ENCODE measurements at places on chromosomes 13 and 19.

- no peak overlapping the region for H3K27ac ChIP-seq
- no peak overlapping the region for H3K4me3 ChIP-seq
- H3K36me3 ChIP-seq, result no peaks in the 10 kb centered on the region
- H3K27me3 ChIP-seq, result no peaks in the 10 kb centered on the region
- no peaks in the 10 kb centered on the region for H3K4me1 ChIP-seq
Observed at GRCh38 chr13:60026286-60026685, 137.4 kb downstream of the DIAPH3 start.

- H3K36me3 ChIP-seq, result no peaks in the 10 kb centered on the region
- DNase-seq, result peak; percentile 68
- no peak overlapping the region for H3K27ac ChIP-seq
- H3K4me3 ChIP-seq, result no peak overlapping the region
Observed at GRCh38 chr19:35352448-35353304, 5.0 kb downstream of the FFAR1 start.

- peaks cover 22% of the 10 kb centered on the region for H3K36me3 ChIP-seq
- no peaks in the 10 kb centered on the region for H3K27me3 ChIP-seq
- H3K4me3 ChIP-seq, result peak overlapping the region; percentile 50
- no peak overlapping the region for H3K27ac ChIP-seq
- peak; percentile 48 for DNase-seq
Observed at GRCh38 chr13:109780845-109781383, 5.5 kb downstream of the IRS2 start.

- no peaks in the 10 kb centered on the region for H3K27me3 ChIP-seq
- H3K27ac ChIP-seq, result no peak overlapping the region
- no peak overlapping the region for H3K4me3 ChIP-seq
- H3K4me1 ChIP-seq, result peaks cover 14% of the 10 kb centered on the region
- no peaks in the 10 kb centered on the region for H3K36me3 ChIP-seq
Observed at GRCh38 chr13:22455036-22455435, 725.7 kb upstream of the SGCG start.

- DNase-seq, result no peak
- no peaks in the 10 kb centered on the region for H3K36me3 ChIP-seq
- H3K4me3 ChIP-seq, result no peak overlapping the region
- H3K27me3 ChIP-seq, result no peaks in the 10 kb centered on the region
- H3K27ac ChIP-seq, result no peak overlapping the region
- no peaks in the 10 kb centered on the region for H3K4me1 ChIP-seq
Observed at GRCh38 chr13:94140027-94140426, 339.5 kb downstream of the DCT start.

DNA sequence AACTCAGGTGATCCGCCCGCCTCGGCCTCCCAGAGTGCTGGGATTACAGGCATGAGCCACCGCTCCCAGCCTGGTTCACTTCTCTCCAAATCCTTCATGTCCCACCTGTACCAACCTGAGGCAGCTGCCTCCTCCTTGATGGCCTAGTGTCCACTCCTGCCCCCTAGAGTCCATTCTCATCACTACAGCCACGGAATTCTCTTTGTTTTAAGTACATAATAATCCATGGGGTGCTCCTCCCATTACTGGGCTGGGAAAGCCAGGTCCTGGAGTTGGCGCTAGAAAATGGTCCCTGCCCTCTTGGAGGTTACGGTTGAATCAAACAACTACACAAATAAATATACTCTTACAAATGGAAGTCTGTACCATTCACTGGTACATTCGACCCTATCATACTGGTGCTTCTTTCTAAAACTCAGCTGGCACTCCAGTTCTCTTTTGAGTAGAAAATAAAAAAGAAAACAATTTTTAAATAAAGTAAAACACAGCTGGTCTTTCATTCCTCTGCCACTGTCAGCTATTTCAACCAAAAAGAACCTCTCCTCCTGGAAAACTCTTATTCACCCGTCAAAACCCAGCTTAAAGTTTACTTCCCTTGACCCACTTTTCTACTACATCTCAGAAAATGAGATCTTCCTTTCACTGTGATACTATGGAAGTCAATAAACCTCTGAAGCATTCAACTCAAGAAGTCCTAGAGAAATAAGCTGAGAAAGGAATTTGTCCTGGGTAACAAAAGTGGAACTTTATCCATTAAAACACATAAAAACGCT is 22.4 kb upstream of the ARHGEF18 start:
- no peak overlapping the region for H3K4me3 ChIP-seq
- H3K36me3 ChIP-seq, result no peaks in the 10 kb centered on the region
- H3K4me1 ChIP-seq, result no peaks in the 10 kb centered on the region
- DNase-seq, result no peak

GRCh38 chr13:100461309-100462030 is 127.1 kb downstream of the GGACT start:
- DNase-seq, result no peak
- H3K27ac ChIP-seq, result no peak overlapping the region
- H3K36me3 ChIP-seq, result no peaks in the 10 kb centered on the region

DNA sequence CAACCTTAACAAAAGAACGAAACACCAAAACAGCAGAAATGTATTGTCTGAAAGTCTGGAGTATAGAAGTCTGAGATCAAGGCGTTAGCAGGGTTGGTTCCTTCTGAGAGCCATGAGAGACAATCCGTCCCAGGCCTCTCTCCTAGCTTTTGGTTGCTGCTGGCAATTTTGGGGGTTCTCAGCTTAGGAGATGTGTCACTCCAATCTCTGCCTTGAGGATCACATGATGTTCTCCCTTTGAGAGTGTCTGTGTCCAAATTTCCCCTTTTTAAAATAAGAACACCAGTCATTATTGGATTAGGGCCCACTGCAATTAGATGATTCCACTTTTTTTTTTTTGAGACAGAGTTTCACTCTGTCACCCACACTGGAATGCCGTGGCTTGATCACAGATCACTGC is 10.1 kb downstream of the KCNN1 start:
- no peak overlapping the region for H3K27ac ChIP-seq
- H3K4me3 ChIP-seq, result no peak overlapping the region
- no peaks in the 10 kb centered on the region for H3K4me1 ChIP-seq
- DNase-seq, result no peak

DNA sequence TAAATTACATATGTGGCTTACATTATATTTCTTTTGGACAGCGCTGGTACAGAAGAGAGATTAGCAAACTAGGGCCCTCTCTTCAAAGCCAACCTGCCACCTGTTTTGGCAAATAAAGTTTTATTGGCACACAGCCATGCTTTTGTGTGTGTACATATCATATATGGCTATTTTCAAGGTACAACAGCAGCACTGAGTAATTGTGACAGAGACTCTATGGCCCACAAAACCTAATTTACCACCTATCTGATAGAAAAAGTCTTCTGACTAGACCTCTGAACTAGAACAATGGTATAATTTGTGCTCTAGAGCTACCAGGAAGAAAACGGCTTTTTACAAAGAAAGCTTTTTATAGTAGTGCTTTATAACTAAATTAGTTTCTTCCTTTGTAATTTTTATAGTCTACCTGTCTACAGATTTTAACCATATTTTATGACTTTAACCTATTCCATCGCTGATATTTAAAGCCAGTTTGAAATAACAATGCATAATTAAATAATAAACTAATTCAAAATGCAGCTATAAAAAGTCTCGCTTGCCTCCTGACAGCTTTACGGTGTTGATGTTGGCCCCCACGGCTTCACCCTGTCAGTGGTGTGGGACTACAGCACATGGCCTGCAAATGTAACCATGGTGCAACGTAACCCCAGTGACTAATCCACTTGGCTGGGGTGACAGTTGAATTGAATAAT is 17.7 kb upstream of the DPY19L3 start:
- peaks cover 44% of the 10 kb centered on the region for H3K36me3 ChIP-seq
- no peak for DNase-seq
- H3K4me3 ChIP-seq, result no peak overlapping the region
